ENCODE measurements at places on chromosomes 7 and 10.

DNA sequence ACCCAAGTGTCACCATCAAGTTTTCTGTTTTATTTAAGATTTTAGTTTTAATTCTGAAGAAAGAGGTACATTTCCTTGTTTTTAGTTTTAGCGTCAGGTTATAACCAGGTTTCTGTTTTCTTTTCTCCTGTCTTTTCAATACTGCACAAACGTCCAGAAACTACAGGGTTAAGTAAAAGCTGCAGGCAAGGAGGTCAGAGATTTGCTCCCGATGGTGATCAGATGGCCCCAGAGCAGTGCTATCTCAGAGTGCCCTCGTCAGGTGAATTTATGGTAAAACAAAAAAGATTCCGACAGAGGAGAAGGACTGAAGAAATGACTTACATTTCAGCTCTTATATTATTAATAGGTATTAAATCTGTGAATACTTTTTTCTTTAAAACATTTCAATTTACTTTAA is 128.2 kb downstream of the STRA8 start:
- no peak for DNase-seq

GRCh38 chr7:128708235-128708634 is 30.9 kb upstream of the CALU start:
- no peak for DNase-seq

DNA sequence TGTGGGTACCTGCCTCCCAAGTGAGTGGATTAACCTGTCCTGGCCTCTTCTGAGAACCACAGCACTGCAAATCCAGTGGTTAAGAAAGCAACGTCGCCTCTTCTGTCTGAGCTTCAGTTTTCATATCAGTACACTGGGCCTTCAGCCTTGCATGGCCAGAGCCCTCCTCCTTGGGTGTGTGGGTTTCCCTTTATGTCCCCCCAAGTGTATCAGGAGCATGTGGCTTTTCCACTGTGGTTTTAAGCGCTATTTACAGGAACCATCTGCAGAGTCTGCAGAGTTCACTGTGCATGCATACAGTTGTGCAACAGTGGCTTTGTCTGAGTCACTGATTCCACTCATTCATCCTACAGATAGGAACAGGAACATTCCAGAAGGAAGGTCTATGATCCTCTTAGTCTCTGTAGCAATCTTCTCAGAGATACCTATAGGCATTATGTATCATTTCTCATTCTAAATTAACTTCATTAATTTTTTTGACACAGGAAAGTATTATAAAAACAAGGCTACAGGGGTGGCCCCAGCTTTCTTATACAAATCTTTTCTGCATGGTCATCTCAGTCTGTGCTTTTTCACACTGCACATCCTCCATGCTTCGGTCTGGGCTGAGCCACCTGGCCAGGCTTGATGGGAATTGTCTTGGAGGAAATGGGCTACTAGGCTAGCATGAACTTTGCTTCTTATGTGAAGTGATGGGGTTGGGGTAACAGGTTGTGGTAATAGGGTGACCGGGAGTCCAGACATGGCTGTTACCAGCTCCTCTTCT is 17.1 kb downstream of the MBL2 start:
- DNase-seq = no peak

GRCh38 chr10:122417667-122418066 is 36.8 kb upstream of the ARMS2 start:
- no peak for DNase-seq

DNA sequence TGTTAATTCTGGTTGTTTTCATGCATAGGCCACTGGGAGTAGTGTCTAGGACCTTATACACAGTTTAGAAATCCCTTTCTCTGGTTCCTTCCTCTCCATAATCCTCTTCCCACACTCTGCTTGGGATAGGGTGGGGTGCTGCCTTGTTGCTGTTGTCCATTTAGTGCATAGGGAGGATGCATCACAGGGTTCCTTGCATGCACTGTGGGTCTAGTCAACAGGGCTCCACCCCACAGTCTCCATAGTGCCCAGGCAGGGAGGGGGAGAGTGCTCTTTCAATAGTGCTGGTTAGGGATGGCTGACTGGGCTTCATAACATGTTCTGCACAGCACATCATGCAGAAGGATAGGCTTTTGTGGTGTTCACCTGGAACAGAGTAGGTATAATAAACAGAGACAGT is 81.1 kb downstream of the ARHGAP12 start:
- no peak for DNase-seq

GRCh38 chr7:29574659-29575058 is 11.0 kb downstream of the PRR15 start:
- no peak for DNase-seq

GRCh38 chr7:31828520-31828919 is 141.5 kb downstream of the PPP1R17 start:
- DNase-seq = no peak

DNA sequence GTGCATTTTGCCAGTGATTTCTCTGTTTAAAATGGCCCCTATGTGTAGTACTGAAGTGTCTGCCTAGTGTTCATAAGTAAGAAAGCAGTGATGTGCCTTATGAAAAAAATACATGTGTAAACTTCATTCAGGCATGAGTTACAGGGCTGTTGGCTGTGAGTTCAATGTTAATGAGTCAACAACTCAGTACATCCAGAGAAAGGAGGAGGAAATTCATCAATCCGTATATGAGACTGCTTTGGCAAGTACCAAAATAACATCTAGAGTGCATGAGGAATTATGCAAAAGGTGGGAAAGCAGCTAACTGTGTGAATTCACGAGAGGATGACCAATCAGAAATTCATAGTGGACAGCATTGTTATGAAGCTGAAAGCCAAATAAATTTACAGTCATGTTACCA is 255.6 kb downstream of the ZEB1 start:
- DNase-seq = no peak

- DNase-seq = no peak
Observed at GRCh38 chr7:152544481-152544927, 108.7 kb upstream of the KMT2C start.

DNA sequence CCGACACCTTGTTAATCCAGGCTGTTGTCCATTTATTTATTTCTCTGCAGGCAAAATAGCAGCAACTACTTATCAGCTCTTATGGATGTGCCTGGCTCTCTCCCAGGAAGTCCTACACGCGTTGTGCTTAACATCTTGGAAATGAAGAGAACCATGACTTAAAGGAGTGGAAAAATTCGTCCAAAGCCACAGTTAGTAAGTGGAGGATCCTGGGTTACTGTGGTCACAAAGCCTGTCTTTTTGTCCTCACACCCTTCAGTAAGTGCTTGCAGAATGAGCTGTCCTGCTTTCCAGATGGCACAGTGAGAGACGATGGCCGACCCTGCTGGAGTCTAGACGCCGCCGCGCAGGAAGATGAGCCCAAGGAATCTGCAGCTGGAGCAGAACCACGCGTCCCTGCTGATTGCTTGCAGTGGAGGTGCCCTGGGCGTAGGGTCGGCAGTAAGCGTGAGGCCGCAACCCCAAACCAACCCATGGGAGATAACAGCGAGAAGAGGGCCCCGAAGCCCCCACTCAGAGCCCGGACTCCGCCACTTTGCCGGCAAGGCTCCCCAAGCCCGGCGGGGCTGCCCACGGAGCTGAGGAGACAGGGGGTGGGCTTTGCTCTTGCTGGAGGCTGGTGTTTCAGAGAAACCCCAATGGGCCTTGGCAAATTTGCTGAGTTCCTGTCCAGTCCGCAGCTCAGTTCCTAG is 178.6 kb downstream of the CXCL12 start:
- DNase-seq = no peak

DNA sequence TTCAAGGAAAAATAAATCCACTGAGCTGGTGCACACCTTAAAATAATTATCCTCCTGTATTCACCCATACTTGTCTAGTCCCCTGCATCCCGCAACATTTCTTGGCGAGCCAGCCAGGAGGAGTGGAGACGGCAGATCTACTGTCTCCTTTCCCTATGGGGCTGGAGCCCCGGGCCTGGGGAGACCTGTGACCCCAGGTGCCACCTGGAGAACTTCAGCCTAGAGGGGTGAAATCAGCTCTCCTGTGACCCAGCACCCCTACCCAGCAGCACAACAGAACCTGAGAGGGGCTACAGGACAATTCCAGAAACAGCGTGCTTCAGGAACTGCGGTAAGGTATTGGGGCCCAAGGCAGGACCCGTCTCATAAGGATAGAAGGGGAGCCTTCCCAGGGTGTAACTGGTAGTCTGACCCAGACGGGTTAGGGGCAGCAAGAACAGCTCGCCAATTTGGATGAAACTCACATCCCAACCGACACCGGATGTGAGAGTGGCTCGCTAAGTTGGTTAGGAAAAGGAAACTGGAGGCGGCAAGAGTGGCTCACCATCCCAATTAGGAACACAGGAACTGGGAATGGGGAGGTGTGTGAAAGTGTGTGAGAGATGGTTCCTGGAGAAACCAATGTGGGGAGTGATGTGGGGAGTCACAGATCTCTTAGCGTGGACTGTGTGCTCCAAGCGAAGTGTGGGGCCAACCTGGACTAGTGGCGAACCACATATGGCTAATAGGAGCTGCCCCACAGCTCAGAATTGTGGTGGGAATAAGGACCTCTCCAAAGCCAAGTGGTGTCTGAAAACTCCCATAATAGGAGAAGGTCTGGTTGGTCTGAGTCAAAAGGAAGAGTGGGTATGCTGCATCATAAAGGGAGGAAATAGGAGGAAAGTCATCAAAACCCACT is 15.1 kb upstream of the DENND2A start:
- DNase-seq = no peak

- no peak for DNase-seq
Observed at GRCh38 chr10:14821635-14822375, 16.0 kb downstream of the CDNF start.

DNA sequence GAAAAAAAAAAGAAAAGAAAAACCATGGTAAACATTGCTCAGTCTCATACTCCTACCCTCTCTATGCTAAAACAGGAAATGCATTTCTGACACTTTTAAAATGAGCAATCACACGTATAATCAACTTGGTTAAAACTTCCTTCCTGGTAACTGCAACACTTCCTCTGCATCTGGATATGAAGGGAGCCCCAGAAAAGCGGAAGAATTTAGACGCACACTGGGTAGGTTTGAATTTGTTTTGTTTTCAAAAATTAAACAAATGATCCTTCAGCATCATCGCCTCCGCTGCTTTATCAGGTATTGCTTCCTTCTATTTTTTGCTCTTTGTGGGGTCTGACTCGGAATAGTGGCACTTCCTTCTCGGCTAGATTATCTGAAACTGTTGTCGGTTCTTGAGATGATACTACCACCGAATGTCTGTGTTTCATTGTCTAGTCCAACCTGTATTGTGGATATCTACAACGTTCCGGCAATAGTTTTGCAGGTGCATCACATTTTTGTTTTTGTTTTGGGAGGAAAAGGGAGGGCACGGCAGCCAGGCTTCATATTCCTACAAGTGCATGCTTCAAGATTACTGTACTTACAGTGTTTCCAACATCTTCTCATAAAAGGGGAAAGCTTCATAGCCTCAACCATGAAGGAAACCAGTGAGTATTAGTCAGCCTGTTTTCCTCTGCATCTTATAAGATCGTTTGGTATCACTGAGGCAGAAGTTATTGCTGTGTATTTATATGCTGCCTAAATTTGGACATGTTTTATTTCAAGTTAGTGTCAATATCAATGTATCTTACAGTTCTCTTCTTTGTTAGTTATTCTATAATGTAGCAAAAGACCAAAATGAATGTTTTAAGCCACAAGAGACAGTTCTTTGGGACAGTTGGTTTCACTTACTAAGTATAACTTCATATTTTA is at the start of gene PIK3CG:
Gene PIK3CG (plus strand): TSS at position 153 of the 912 bp plus-strand sequence. CDS start 2,280 bp downstream, outside the sequence.
- no peak for DNase-seq

DNA sequence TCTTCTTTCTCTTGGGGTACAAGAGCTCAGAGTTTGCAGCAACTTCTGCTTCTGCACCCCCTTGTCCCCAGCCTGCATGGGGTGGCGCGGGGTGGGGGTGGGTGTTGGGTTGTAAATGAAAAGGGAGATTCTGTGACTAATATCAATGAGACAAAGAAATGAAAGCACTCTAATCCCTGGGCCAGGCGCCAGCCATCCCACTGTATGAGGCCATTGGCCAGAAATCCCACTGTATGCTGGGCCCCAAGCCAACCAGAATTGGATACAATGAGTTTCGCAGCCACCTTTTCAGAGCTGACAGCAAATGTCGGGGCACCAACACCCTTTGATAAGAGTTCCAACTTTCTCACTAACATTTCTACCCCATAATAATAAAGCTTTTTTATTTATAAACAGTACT is 10.9 kb upstream of the PTN start:
- no peak for DNase-seq

DNA sequence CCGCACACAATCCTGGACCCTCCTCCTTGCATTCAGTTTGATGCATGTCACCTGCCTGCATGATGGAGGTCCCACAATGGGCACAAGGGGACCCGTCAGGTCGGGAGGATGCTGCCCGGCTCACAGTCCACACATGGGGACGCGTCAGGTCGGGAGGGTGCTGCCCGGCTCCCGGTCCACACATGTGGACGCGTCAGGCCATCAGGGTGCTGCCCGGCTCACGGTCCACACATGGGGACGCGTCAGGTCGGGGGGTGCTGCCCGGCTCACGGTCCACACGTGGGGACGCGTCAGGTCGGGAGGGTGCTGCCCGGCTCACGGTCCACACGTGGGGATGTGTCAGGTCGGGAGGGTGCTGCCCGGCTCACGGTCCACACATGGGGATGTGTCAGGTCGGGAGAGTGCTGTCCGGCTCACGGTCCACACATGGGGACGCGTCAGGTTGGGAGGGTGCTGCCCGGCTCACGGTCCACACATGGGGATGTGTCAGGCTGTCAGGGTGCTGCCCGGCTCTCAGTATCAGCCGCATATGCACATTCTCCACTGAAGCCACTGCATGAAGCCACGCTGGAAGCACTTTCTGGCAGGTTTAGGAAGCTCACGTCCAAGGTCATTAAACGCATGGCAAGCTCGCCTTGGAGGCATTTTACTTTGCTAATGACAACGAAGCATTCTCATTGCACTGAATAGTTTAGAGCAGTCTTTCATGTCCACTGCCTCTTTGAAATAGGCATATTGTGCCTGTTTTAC is 50.3 kb downstream of the DIP2C start:
- no peak for DNase-seq

DNA sequence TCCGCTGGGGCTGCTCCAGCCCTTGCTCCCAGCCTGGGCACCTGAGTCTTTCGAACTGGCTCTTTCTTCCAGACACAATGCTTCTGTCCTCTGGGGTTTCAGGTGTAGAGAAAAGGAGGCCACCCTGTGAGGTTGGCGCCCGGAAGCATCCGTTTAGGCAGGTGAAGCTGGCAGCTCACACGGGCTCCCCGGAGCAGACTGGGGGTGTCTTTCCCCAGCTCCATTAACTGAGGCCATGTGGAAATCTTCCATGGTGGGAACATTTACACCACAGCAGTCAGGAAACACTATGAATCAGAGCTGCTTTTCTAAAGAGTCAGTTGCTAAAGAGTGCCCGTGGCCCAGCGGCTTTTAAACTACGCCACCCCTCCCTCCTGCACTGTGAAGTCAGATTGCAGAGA is 29.2 kb downstream of the PRKAG2 start:
- DNase-seq = no peak

DNA sequence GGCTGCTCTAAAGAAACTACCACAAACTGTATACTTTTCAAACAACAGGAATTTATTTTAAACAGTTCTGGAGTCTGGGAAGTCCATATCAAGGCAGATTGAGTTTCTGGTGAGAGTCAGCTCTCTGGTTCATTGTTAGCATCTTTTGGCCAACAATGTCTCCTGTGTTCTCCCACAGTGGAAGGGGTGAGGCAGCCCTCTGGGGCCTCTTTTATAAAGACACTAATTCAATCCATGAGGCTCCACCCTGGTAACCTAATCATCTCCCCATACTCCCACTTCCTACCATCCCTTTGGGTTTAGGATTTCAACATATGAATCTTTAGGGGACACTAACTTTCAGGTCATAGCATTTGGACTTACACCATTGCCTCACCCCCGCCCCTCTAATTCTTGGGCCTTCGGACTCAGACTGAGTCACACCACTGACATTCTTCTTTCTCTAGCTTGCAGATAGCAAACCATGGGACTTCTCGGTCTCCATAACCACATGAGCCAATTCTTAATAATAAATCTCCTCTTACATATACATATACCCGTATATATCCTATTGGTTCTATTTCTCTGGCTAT is 64.3 kb upstream of the ANTXRL start:
- DNase-seq = no peak
